ENCODE measurements at places on chromosomes 12 and 14.
A peak's percentile ranks its signal among the peaks of the same experiment; 100 is the strongest.

DNA sequence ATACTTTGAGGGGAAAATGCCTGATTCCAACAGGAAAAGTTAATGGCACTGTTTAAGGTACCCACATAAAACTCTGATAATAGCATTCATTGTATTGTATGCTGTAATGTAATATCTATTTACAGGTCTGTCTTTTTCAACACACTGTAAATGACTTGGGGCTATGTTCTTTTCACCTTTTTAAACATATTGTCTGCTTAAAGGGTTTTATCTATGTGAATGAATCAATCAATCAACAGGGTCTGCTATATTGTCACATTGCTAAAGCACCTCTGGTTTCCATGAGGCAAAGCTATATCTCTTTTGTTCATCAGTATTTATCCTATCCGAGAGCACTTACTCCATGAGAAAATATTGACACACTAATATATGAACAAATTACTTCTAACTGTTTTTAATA, 288.0 kb downstream of the SLC6A15 start:
- no peak for DNase-seq

GRCh38 chr12:46549527-46550265, 177.1 kb upstream of the SLC38A2 start:
- DNase-seq: peak; percentile 24

- no peak for DNase-seq
Measured at GRCh38 chr12:92927436-92928281, 1.4 kb downstream of the EEA1 start.

GRCh38 chr14:36667679-36668078, 6.0 kb downstream of the PAX9 start:
- DNase-seq: no peak

GRCh38 chr12:112595410-112595809, 176.7 kb downstream of the PTPN11 start:
- DNase-seq: no peak

GRCh38 chr12:56988207-56988739, 18.1 kb downstream of the ZBTB39 start:
- DNase-seq: no peak

- no peak for DNase-seq
Measured at GRCh38 chr12:98769068-98769467, 124.0 kb downstream of the APAF1 start.

DNA sequence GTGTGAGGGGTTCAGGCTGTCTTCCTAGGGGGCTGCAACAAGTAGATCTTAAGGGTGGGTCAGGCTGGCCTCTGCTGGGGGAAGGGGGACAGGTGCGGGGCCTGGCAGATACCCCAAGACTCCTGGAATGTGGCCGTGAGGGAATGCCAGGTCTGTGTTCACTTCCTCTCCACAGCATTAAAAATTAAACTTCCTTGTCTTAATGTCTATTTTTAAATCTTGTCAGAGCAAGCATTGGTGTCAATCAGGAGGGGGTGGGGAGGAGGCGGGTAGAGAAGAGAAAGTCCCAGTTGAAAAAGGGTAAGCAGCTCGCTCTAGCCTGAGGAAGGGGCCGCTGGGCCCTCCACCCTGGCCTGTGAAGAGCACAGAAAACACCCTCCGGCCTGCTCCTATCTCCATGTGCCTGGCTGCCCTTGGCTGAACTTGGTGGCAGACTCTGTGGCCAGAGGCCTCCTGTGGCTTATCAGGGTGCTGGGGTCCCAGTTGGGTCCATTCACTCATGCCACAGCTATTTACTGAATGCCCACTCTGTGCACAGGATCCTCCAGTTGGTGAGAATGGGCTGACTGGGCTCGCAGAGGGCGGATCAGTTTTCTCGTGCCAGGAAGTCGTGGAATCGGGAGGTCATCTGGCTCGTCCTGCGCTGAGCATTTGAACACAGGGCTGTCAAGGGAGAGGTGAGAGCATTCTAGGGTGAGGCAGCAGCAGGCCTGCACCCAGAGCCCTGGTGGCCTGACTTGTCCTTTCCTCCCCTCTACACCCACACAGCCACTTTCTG, 128.8 kb downstream of the TSPAN9 start:
- no peak for DNase-seq

DNA sequence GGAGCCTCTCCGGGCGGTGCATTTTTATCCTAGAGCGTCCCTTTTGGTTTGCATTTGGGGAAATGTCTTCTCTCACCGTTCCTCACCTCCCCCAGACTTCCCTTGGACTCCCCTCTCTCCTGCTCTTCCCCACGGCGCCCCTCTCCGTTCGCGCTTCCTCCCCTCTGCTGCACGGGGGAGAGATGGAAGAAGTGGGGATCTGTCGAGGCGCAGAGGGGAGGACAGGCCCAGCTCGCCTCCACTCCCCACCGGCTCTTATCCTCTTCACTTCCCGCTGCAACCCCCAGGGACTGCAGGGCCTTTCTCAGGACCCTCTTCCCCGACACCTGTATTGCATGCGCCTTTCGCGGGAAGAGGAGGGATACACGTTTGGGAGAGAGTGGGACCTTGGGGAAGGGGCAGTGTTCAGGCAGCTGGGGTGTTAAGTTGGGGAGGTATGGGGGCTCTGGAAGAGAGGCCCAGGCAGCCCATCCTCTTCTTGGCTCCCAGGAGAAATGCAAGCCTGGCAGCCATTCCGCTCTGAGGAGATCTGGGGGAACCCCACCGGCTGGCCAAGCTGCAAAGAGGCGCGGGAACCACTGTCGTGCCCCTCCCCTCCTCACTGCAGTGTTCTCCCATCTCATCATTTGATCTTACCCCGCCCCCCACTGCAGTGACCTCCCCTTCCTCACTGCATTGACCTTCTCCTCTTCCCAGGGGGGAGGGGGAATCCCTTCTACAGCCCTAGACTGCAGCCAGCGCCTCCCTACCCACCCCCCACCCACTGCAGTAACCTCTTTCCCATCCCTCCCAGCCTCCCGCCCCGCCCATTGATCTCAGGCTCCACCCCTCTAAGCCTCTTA, 788 bp downstream of the ENO2 start:
- DNase-seq: no peak

- no peak for DNase-seq
Measured at GRCh38 chr12:31897781-31898503, 61.3 kb upstream of the RESF1 start.

GRCh38 chr12:23333938-23334337, 615.5 kb downstream of the SOX5 start:
- no peak for DNase-seq

GRCh38 chr12:109741286-109741969, 27.8 kb downstream of the FAM222A start:
- DNase-seq: no peak

- DNase-seq: no peak
Measured at GRCh38 chr14:54123841-54124240, 167.2 kb upstream of the BMP4 start.

DNA sequence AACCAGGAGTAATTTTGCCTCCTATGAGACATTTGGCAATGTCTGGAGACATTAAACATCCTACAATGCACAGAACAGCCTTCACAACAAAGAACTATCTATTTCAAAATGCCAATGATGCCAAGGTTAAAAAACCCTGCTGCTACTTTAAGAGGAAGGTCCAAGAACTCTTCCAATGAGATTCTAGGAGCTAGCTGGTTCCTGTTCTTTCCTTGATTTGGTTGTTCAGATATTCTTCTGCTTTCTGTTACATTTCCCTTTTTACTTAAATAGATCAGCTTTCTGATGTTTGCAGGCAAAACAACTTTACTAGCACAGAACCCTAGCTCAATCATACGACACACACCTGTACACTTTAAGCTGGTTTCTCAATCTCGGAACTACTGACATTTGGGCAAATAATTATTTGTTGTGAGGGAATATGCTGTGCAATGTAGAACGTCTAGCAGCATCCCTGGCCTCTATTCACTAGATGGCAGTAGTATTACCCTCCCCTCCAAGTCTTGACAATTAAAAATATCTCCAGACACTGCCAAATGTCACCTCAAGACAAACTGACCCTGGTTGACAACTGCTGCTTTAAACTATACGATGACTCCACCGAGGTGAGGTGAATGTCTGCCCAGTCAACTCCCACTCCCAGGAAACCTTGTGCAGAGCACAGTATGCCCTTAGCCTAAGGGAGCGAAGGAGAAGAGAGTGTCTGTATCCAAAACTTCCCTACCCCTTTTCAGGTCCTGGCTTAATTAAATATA, 4.4 kb downstream of the BLTP3B start:
- DNase-seq: no peak

DNA sequence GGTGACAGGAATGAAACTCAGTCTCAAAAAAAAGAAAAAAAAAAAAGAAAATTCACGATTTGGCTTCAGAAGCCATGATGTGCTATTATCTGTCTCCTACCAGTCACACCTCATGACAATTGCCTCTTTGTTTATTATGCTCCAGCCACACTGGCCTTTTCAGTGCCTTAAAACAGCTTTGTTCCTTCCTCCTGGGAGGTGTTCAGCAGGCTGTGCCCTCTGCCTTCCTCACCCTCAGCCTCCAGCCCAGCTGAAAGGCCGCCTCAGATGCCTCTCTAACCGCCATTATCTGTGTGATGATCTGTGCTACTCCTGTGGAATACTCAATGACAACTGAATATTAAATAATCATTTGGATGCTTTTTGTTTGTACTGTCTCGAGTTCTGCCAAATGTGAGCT, 8.6 kb upstream of the ARPC3 start:
- no peak for DNase-seq

DNA sequence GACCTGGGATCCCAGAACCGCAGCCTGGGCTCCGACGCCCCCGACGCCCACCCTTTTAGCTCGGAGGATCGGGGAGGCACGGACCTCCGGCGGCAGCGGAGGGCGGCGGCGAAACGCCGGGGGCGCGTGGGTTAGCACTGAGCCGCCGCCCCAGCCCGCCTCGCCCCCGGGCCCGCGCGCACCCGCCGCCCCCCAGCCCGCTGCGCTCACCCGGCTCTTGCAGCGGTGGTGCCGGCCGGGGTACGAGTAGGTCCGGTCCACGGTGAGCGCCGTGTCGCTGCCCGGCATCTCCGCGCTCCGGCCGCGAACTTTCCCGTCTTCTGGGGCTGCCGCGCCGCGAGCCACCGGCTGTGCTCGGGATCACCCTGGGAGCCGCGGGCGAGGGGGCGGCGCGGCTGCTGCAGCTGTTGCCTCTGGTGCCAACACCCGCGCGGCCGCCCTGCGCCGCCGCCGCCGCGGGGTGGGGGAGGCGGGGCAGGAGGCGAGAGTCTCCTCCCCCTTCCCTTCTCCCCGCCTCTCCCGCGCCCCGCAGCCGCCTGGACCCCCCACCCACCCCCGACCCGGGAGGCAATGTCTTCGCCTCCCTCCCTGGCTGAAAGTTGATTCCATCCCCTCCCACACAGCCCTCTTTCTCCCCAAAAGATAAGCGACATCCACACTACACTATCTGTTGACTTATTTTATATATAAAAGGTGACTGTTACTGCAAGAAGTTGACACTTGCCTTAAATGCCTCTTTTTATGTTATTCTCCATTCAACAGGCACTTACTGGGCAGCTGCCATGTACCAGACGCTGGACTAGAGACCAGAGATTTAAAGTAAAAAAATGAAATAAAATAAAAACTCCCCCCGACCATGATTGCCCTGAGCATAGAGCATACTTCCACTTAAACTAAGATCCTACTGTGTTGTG, at the start of gene TMCC3:
Gene TMCC3, minus strand, starts transcription at position 415 of the 914 bp plus-strand sequence. Its CDS starts 127 bp downstream, at position 288.
- DNase-seq: no peak

- peak; percentile 6 for DNase-seq
Measured at GRCh38 chr14:93734086-93734822, 54.0 kb downstream of the PRIMA1 start.

DNA sequence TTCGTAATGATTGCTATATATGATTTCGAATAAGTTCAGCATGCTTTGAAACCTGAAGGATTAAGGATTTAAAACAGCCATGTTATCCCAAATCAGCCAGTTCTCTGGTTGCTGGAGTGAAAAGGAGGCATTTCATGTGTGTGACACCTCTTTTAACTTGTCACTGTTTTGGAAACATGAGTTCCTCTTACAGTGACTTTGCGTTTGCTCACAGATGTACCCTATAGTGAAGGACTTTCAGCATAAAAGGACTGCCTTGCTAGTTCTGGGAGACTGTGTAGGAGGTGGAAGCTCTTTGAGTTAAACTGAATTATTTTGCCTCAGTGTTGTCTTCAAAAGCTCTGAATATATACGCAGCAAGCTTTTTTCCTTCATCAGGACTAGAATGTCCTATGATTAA, 7.6 kb downstream of the RNASE11 start:
- DNase-seq: no peak

DNA sequence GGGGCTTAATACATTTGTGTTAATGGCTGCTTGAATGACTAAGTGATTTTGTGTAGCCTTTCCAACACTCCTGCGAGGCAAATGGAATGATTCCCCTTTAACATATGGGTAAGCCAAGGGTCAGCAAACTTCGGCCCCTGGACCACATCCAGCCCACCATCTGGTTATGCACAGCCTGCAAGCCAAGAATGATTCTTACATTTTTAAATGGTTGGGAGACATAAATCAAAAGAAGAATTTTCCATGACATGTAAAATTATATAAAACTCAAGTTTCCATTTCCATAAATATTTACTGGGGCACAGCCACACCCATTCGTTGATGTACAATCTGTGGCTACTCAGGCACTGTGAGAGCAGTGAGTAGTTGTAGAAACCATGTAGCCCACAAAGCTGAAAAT, 9.0 kb downstream of the SLC8B1 start:
- DNase-seq: no peak

GRCh38 chr12:51128919-51129318, 44.0 kb downstream of the TFCP2 start:
- DNase-seq: no peak
